T follicular helper cell (primary cell): ENCODE measurements at places on chromosomes 13 and 19.
A peak's percentile ranks its signal among the peaks of the same experiment; 100 is the strongest.

- DNase-seq, result no peak
These were observed 17.4 kb upstream of the SPRYD7 start for GRCh38 chr13:49953560-49953959.

GRCh38 chr19:40512473-40513344 is 45.9 kb downstream of the SPTBN4 start:
- DNase-seq, result no peak

DNA sequence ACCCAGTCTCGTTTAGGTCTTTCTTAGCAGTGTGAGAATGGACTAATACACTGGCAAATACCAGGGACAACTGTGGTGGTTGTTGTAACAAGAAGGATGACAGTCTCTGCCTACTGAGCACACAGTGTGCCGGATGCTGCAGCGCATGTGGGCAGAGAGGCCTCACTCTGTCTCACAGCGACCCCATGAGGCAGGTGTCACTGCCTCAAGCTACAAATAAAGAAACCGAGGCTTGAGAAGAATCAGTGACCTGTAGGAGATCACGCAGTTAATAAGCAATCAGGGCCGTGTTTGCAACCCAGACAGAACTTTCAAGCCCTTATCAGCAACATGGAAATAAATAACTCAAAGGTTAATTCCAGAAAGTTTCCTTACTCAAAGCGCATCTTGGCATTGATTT is 40.5 kb upstream of the GAS6 start:
- peak; percentile 16 for DNase-seq

- no peak for DNase-seq
These were observed 581.3 kb downstream of the DACH1 start for GRCh38 chr13:71285700-71286099.

GRCh38 chr13:77767413-77767812 is 69.9 kb downstream of the SLAIN1 start:
- no peak for DNase-seq

DNA sequence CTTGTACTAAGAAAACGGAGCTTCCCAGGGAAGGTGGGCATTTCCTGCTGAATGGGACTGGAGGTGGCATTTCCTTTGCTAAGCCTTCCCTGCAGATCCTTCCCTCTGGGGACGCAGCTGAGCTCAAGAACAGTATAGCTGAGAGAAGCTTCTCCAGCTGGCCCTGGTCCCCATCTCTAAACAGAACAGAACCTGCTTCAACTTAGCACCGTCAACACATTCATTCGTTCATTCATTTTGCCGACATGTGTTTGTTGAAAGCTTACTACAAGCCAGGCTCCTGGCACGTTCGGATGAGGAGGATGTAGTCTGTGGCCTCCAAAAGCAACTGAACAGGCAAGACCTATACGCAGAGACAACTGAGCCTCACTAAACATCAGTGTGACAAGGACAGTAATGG is 36.6 kb upstream of the PEPD start:
- no peak for DNase-seq

GRCh38 chr13:100423375-100423774 is 165.2 kb downstream of the GGACT start:
- DNase-seq, result no peak

GRCh38 chr19:30064771-30065494 is 122.9 kb downstream of the URI1 start:
- no peak for DNase-seq

DNA sequence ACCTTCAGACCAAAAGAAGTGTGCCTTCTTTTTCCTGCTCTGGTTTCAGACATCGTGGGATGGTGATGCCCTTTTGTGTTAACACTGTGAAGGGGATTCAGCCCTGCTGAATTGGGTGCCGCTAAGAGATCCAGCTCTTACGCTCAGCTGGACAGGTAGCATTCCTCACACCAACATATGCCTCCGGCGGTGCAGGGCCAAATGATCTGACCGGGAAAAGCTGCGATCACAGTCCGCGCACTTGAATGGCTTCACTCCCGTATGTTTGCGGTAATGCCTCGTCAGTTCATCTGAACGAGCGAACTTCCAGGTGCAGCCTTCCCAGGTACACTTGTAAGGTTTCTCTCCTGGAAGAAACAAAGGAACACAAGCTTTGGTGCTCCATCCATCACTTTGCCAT is 438.9 kb downstream of the KLF12 start:
- no peak for DNase-seq

DNA sequence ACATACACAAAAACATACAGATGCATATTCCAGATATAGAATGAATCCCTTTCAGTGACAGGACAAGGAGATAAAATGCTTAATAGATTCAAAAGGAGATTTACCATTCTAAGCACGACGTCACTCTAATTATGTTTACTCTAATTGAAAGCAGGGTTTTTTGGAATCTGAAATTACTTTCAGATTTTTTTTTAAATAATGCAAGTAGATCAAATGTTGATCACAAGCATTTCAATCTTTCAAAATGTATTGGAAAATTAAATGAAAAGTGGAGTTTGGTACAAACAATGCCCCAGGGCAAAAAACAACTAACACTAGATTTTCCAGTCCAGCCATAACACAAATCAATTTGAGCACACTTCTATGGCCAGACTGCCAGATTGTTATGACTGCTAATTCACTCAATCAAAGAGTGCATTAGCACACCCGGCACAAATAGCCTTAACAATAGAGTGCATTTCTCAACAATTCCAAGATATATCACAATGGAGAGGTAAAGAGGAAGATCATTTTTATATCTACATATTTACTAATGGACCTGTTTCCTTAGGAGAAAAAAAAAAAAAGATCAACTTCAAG is 4.3 kb upstream of the DACH1 start:
- DNase-seq, result no peak

DNA sequence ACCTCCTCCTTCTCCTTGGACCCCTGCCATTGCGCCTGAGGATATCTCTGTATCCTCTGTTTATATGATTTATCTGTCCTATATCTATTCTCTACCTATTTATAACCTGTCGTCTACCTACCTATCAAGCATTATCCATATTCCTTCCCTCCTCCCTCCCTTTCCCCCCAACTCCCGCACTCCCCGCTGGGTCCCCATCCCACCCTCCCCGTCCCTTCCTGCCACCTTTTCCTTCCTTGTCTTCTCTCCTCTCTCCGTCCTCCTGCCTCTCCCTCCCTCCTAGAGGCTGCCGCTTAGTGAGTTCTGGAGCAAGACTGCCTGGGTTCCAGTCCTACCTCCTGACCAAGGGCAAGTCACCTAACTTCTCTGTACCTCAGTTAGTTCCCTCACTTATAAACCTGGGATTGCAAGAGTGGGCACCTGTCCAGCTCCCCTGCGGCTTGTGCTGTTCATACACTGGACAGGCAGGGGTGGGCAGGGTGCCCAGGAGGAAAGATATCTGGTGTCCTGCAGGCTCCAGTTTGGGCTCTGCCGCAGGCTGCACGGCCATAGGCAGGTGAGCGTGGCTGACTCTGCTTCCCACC is 16.1 kb downstream of the TTYH1 start:
- DNase-seq, result no peak

DNA sequence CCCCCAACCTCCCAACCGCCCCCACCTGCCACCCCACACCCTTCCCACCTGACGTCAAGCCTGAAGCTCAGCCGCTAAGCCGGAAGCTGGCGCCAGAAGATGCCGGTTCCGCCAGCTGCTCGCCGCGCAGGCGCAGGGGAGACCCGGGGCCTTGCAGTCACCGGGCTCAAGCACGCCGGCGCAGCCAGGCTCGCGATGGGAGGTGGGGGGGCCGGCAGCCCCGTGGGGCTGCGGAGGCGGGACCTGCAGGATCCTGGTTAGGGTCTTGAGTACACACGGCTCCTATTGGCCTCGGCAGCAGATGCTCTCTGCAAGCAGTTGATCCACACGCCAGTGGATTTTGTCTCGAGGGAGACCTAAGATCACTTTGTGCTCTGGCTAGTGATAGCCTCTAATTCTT is at the start of gene LIG4:
LIG4 (minus strand) TSS at position 101 of the 400 bp plus-strand sequence. CDS start 4,268 bp downstream, outside the sequence.
- DNase-seq, result peak; percentile 92

GRCh38 chr13:112679932-112680677 is 9.7 kb upstream of the ATP11A start:
- no peak for DNase-seq

DNA sequence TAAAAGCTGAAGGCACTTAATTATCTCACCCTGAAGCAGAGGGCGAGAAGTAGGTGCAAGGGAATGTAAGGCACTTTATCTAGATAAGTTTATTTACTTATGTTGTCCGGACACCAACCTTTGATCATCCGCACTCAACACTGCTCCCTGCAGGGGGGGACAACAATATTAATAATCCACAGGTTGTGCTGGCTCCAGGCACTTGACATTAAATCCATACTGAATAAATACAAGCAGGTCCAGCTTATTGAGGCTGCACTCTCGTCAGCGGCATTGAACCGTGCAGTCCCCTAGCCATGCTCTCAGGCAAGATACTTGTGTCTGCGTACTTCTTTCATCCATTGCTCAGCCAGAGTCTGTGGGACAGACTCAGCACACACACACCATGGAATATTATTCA is 374.5 kb upstream of the NBEA start:
- no peak for DNase-seq

GRCh38 chr19:13729859-13730258 is 34.5 kb upstream of the MRI1 start:
- no peak for DNase-seq

GRCh38 chr19:37079238-37079637 is 1.0 kb downstream of the ZNF420 start:
- no peak for DNase-seq

DNA sequence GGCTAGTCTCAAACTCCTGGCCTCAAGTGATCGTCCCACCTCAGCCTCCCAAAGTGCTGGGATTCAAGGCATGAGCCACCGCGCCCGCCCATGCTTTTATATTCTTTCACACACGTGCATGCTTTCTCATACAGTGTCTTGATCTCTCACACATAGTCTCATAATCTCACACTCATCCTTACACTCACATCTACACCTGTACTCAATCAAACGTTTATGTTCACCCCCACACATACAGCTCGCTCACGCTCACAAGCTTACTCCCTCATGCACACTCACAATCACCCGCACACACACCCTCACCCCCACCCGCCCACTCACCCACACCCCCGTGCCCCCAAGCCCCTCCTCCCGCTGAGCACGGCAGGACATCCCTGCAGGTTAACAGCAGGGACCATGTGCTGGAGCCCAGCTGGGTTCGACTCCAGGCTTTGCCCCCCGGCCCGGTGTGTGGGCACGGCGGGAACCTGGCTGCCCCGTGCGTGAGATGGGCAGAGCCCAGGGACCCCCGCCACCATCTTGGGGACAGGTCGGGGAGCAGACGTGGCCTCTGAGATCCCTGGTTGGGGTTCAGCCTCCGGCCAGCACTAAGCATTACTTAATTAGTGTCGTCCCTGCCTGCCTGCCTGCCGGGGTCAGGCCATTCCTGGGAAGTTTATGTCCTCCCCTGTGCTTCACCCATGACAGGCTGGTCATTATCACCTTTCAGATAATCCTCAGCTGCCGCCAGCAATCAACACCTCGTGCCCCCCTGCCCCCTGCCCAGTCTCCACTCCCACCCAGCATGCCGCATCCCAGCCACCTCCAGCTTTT is 11.4 kb downstream of the SBK2 start:
- DNase-seq, result no peak

- DNase-seq, result no peak
These were observed 46.8 kb downstream of the PDCD5 start for GRCh38 chr19:32627714-32628270.

DNA sequence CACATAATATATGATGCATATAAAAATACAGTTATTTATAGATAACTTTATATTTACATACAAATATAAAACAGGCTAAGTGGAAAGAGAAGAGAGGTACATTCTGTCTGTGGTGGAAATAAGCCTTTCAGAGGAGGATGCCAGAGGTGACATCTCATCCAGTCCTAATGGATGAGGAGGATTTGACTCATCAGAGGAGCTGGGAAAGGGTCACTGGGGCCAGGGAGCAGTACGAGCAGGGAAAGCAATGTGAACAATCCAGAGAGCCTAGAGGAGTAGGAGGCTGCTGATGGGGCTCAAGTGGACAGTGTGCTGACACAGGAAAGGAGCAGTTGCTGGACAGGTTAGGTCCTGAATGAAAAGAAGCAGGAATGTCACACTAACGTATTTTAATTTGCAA is 18.6 kb downstream of the NALCN start:
- no peak for DNase-seq

DNA sequence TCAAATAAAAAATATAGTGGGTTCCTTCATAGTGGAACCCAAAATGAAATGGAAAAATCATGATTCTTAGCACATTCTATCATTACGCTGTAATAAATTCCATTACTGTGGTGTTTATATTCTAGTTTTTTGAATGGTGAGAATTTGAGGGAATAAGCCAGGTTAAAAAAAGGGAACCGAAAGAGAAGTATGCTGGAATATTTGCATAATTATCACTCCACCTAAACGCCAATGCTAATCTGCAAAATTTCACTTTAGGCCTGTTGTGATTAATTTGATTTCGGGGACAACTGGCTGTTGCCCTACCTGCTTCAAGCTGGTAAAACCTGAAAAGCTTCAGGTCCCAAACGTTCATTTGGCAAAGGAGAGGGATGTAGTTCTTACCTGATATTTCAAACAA is 32.1 kb upstream of the SCEL start:
- no peak for DNase-seq

DNA sequence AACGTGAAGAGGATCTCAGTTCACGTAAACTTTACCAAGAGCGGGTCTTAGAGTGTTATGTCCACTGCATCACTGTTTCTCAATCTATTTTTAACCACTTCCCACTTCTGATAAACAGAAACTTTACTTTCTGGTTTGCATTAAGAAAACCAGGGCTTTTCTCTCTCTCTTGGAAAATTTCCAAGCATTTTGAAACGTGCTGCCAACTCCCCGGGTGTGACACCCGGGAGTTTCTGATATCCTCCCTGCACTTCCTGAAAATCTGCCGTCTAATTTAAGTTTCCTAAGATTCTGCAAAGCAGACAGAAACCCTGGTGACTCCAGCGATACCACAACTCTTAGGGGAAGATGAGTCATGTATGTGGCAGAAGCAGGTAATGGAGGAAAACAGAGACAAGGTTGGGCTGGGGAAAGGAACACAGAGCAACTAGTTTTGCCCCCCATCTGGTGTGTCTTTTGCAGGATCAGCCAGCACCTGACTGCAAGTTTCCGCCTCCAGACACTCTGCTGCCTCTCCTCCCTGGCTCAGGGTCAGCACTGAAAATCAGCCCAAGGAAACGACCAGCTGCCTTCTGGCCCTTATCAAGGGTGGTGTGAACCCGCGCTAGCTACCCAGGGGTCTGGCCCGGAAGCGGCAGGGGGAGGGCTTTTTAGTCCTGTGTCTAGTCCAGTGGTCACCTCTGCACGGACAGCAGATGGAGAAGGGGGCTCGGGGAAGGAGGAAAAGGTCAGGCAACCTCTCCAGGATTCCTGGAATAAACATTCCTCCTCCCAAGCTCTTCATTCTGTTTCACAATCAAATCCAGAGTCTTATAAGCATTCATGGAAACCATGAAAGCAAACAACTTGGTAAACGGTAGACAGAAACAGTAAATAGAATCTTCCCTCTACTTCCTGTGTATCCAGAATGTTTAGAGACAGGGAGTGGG is 11.3 kb upstream of the FFAR2 start:
- no peak for DNase-seq

GRCh38 chr13:46113596-46113995 is 8.8 kb upstream of the CPB2 start:
- no peak for DNase-seq
